Umbilical cord (tissue), 2 donors: ENCODE measurements at places on chromosomes 5 and 9.

GRCh38 chr9:91660521-91660920, 236.9 kb upstream of the NFIL3 start:
- peak; percentile 11 for DNase-seq

GRCh38 chr5:166340039-166340438, 1951.4 kb upstream of the WWC1 start:
- no peak for DNase-seq

- DNase-seq = no peak
Measured at GRCh38 chr5:39231705-39232525, 12.6 kb upstream of the FYB1 start.

- no peak for DNase-seq
Measured at GRCh38 chr9:83220730-83221129, 157.8 kb upstream of the RASEF start.

DNA sequence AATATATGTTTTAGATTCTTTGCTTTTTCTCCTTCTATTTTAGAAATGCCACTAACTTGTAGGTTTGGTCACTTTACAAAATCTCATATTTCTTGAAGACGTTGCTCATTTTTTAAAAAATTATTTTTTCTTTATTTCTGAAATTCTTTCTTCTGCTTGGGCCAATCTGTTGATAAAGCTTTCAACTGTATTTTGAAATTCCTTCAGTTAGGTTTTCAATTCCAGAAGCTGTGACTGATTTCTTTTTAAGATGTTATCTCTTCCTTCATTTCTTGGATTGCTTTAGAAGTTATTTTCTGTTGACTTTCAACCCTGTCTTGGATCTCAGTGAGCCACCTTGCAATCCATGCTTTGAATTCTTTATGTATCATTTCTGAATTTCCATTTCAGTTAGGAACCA, 64.2 kb downstream of the SLC25A46 start:
- DNase-seq = no peak

DNA sequence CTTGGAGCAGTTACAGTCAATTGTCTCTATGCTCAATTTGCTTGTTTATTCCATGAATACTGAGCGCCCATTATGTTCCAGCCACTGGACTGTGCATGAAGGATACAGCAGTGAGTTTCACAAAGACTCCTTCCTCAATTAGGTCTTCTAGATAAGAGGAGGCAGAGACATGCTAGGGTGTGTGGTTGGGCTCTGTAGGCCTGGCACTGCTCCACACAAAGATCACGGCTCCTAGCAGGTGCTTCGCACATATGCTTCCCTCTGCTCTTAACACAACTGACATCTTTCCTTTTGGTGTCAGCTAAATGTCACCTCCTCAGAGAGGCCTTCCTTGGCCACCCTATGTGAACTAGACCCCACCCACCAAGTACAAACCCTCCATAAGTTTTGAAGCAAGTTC, 10.9 kb downstream of the IL12B start:
- DNase-seq = no peak

DNA sequence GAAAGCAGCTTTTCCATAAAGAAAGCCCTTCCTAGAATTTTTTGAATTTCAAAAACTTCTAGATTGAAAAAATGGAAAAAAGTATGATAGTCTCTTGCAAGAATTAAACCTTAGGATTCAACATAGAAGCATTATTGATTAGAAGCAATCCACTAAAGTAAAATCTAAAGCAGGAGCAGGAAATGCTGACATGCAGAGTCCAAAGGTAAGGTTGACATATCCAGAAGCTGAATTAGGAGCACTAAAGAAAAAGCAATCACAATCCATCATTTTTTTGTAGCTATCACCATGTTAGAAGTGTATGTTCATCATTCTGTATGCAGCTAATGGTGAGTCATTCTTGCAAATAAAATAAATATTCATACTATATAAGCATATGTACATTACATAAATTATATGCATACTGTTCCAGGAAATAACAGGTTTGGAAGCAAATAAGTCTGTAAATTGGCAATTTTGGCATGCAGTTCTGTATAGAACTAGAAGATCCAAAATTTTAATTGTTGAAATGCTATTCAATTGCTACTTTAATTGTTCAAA, 39.4 kb upstream of the RNF180 start:
- no peak for DNase-seq

- no peak for DNase-seq
Measured at GRCh38 chr9:77833561-77834429, 185.7 kb upstream of the GNA14 start.

DNA sequence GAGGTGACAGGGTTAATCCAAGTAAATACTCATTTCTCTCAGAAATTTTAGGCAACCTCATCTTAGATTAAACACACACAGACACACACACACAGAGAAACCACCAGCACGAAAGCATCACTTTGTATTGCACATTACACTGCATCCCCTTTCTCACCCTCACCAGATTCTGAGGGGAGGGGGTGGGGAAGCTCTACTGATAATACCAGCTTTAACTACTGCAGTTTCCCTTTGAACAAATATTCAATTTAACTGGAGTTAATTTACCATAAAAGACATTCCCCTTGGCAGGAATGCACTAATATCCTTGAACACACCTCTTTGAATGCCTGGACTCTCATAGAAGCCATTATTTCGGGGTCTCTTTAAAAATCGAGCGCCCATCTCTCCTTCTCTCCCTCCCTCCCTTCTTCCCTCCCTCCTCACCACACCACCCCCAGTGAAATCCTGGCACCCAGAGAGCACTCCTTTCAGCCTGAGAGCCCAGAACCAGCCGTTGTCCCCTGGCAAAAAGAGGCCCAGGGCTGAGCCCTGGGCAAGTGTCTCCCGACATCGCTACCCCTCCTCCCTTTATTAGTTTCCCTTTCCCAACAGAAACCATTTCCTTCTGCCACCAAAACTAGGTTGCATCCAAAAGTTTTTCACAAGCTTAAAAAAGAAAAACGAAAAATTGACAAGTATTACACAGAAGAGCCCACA, 2.8 kb upstream of the NFIB start:
- DNase-seq = no peak

DNA sequence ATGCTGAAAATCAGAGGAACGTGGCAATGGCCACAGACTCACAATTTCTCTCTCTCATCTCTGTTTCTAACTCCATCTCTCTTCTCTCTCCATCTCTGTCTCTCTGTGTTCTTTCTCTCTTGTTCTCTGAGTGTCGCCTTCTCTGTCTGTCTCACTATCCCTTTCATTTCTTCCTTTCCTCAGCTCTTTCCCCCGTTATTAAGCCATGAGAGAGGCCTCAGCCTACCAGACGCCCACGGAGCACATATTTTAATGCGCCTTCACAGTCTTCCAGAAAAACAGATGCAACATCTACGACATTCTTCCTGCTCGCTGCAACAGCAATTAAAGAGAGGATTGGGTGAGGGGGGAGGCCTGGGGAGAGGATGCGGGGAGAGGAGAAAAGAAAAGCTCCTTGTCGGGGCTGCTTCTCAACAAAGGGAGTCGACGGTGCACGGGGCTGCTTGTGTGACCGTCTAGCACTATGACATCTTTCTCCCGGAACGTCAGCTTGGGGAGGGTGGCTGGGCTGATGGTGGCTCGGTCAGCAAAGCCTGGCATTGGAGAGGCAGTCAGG, 37.7 kb upstream of the NEURL1B start:
- peak; percentile 93 for DNase-seq

- no peak for DNase-seq
Measured at GRCh38 chr9:90009447-90009846, 404.6 kb downstream of the GADD45G start.

DNA sequence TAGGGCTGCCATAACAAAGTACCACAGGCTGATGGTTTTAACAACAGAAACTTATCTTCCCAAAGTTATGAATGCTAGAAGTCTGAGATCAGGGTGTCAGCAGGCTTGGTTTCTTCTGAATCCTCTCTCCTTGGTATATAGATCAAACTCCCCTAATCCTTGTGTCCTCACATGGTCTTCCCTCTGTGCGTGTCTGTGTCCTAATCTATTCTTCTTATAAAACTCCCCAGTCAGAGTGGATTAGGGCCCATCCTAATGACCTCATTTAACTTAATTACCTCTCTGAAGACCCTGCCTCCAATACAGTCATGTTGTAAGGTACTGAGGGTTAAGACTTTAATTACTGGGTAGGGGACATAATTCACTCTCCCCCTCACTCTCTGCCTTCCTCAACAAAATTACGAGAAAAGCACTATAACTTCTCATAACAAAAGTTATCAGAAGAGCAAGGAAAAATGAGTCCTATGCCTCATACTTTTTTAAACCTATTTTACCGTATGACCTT, 68.6 kb downstream of the DPYSL3 start:
- no peak for DNase-seq

DNA sequence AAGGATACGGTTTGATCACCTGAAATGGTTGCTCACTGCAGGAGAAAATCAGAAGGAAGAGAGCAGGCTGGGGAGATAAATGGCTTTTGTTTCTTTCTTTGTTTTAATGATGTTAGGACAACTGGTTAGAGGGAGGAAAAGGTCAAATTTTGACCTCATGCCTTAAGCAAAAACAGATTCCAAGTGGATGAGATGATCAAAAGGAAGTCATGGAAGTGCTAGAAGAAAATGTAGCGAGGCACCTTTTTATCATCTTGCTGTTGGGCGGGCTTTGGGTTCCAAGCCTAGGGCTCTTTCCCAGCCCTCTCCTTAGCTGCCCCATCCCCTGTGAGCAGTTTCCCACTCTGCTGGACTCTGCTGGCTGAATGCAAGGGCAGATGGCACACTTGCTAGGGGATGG, 127.9 kb downstream of the ADAMTS2 start:
- DNase-seq = no peak

DNA sequence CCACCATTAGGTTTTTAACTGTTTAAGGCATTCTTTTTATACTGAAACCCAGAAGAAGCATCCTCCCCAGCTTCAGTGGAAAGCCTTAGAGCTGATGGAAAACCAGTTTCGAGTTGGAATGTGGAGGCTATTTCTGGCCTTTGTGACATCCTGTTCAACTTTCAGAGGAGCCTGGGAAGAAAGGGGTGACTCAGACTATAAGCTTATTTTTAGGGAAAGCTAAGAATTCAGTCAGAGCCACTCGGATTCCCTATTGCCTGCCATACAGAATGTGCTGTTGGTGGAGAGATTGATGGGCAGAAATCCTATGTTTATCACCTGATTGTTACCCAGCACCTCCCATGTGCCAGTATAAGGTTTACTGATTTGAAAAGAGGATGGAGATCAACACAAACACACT, 19.8 kb downstream of the PALM2AKAP2 start:
- peak; percentile 77 for DNase-seq

GRCh38 chr9:22156586-22156985, 147.5 kb upstream of the CDKN2B start:
- DNase-seq = no peak

- peak; percentile 18 for DNase-seq
Measured at GRCh38 chr5:146409054-146409671, 38.0 kb upstream of the TCERG1 start.

DNA sequence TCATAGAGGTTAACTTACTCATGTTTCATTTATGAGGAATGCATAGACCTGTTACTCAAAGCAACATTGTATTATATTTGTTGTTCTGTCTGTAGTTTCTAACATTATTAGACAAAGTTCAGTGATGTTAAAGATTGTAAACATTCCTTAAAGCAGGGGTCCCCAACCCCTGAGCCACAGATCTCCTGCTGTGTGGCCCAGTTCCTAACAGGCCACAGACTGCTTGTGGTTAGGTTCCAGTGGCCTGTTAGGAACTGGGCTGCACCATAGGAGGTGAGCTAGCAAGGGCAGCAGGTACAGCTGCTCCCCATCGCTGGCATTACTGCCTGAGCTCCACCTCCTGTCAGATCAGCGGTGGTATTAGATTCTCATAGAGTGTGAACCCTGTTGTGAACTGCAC, 181.1 kb downstream of the KDM4C start:
- DNase-seq = no peak

GRCh38 chr5:170545811-170546210, 42.0 kb downstream of the KCNIP1 start:
- no peak for DNase-seq

GRCh38 chr9:108953983-108954574, 19.9 kb downstream of the ABITRAM start:
- peak; percentile 78 for DNase-seq

DNA sequence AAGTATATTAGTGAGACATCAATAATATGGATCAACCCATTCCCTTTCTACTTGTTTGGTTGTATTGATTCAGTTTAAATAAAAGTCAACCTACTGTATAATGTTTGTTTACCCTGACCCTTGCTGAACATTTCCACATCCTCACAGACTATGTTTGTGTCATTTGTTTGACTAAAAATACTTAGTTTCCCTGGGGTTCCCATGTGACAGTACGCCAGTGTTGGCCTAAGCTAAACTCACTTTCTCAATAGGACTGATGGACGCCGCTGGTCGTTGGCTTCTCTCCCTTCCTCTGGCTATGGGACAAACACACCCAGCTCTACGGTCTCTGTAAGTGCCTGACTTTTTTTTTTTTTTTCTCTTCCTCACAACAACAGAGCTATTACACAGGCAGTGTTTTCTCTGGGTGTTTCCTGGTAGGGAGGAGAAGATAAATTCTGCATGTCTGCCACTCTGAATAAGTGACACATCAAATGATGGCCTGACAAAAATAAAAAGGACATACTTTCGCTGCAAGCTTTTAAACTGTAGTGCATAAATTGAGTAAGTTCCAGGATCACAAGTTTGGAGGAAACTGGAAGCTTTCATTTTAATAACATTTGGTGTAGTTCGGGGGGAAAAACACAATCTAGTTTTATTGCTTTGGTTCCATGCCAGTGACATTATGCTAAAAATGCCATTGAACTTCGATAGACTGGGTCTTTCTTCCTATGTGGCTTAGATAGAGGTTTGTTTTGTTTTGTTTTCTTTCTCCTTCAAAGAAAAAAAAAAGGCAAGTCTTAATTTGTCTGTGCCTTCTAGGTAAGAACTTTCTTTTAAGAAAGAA, 101.0 kb downstream of the CD180 start:
- peak; percentile 22 for DNase-seq

- no peak for DNase-seq
Measured at GRCh38 chr9:135554718-135555117, 6.8 kb upstream of the PAEP start.

DNA sequence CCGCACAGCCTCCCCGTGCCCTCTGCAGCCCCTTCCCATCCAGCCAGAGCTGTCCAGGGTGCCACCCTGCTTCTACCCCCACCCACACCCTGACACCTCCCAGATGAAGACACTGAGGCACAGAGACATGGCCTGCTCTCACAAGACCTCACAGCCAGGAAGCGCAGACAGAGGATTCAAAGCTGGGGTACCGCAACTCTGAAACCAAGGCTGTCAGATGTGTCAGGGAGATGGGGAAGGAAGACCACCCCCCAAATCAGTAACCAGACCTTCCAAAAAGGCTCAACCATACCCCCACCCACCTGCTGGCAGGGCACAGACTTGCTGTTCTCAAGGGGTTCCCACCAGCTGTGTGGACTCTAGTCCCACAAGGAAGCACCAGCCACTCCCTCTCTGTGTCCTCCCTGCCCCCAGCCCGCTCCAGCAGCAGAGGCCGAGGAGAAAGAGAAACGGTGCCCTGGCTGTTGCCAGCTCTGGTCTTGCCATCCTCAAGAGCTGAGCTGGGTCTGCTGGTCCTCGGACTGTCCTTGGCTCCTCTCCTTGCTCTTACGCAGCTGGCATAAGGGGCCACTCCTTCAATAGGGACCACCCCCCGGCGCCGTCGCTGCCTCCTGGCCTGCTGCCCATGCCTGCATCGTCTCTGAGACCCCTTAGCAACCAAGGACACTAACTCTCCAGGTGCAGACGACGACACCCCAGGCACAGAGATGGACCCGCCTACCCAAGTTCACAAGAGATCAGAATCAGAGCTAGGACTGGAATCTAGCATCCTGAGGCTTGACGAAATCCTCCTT, 699 bp downstream of the AKNA start:
- no peak for DNase-seq

GRCh38 chr5:172412724-172413286, 41.5 kb downstream of the SH3PXD2B start:
- peak; percentile 60 for DNase-seq

GRCh38 chr5:137142346-137142745, 356.8 kb downstream of the SPOCK1 start:
- peak; percentile 28 for DNase-seq

GRCh38 chr5:52632281-52632680, 155.4 kb upstream of the ITGA1 start:
- no peak for DNase-seq
